ENCODE measurements at places on chromosomes 5 and 9.

DNA sequence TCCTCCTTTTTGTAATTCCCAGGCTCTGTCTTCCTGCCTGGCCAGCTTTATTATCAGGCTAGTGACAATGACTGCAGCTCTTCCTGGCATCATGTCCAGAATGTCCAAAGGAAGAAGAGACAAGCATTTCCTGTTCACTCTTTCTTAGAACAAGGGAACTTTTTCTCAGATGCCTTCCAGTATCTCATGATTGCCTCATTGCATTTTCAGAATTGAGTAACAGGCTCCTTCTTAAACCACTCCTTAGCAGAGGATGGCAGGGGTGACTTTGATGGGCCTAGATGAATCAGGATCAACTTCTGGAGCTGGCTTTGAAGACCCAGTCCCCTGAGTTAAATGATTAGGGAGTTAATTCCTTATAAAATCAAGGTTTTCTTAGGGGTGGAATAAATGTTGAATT is 92.9 kb upstream of the RASGRF2 start:
- no peak for DNase-seq

DNA sequence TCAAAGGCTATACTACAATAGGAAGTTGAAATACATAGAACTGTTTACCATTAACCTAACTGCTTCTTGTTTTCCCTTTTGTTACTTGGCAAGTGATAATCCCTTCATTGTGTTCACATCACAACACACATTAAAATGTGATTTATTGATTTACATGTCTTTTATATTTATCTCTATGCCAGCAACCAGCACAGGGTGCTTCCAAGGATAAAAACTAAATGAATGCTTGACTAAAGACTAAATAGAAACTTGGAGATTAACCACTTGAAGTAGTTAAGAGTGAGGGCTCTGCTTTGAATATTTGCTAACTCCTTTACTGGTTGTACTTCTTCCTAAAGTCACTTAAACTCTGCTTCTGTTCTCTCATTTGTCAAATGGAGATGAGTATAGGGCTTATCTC is 1730.6 kb downstream of the EFNA5 start:
- DNase-seq: no peak

DNA sequence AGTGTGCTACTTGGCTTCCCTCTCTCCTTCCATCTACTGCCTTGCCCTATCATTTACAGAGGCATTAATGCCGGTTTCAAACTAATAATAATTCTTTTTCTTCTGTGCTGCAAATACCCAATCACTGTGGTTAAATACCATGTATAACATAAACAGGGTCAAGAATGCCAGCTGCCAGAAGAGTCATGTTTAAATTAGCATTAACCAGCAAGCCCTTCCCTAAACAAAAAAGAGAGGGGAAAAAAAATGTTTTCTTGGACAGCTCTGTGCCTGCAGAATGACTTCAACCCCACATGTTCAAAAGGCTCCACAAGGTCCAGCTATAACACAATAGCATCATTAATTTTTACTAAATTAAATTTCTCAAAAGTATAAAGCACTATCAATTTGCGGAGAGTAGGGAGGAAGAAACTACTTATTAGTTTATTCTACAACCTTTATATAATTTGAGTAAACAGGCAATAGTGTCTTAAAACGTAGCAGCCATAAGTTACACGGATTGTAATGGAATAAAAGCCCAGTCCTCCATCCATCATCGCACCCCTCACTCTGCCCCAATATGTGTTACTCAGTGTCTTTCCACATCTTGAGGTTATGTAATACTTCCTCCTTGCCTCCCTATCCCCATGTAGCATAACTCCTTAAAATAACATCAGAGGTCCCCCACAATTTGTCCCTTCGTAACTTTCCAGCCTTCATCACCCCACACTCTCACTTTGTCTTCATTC is 3.9 kb downstream of the LPAR1 start:
- DNase-seq: no peak

GRCh38 chr5:37933576-37933975 is 93.7 kb upstream of the GDNF start:
- no peak for DNase-seq

DNA sequence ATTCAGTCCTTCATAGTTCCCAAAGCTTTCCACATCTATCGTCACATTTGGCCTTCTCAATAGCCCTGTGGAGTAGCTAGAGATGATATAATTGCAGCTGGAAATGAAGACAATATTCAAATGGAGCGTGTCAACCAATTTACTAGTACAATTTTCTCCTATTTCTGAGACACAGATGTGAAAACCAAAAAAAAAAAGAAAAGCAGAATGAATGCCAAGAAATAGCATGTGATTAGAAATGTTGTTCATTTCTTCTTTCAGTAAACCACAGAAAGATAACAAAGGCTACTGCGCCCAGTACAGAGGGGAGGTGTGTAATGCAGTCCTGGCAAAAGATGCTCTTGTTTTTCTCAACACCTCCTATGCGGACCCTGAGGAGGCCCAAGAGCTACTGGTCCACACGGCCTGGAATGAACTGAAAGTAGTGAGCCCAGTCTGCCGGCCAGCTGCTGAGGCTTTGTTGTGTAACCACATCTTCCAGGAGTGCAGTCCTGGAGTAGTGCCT is 99.0 kb downstream of the MUSK start:
- DNase-seq: peak; percentile 7

- no peak for DNase-seq
Measured at GRCh38 chr5:121251954-121252353, 599.7 kb upstream of the FTMT start.

DNA sequence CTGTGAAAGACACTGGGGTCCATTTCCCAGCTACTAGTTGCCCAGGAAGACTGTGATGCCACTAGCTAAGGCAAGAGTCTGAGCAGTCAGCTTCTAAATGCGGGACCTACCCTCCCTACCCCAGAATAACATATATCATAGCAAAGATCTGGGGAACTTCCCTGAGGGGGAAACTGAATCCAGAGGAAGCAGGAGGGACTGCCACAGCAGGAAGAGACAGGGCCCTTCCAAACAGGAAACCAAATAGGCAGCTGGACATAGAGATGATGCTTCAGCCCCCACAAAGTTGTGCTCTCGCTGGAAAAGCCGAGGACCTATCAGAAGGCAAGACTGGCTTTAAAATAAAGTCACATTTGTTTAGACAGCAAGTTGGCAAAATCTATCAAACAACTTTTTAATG is 51.1 kb downstream of the KLHL3 start:
- no peak for DNase-seq

- DNase-seq: no peak
Measured at GRCh38 chr5:97728920-97729319, 545.9 kb upstream of the RIOK2 start.

GRCh38 chr5:64971513-64971912 is 202.8 kb downstream of the CWC27 start:
- no peak for DNase-seq

DNA sequence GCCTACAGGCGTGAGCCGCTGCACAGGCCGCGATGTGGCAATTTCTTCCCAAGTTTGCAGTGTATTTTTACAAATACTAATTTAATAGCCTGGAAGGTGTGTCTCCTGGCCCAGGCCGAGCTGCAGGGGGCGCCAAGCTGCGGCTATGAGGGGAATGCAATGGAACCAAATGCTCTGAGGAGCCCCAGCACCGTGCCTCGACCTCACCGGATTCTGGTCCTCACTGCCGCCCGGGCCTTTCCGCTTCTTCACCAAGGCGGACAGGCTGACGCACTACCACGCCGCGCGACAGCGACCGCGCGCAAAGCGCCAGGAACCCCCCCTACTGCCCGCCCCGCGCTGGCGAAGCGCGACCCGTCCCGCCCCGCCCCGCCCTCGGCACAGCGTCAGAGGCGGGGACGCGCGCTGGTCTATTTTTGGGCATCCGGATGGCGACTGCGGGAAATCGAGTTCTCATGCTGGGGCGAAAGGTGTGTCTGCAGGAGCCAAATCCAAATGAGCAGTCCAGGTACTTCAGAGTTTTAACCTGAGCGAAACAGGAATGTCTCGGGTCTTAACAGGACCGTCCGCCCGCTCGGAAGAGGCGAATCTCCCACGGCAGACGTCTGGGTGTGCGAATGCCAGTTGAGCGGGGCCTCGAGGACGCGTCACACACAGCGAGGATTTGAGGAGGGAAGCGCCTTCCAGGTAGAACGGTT is 31.7 kb upstream of the PRXL2C start:
- peak; percentile 78 for DNase-seq

GRCh38 chr9:90070056-90070455 is 465.2 kb downstream of the GADD45G start:
- DNase-seq: no peak

- no peak for DNase-seq
Measured at GRCh38 chr5:115735108-115735998, 81.1 kb downstream of the CDO1 start.

GRCh38 chr5:82045554-82046275 is 73.9 kb downstream of the ATG10 start:
- DNase-seq: no peak

DNA sequence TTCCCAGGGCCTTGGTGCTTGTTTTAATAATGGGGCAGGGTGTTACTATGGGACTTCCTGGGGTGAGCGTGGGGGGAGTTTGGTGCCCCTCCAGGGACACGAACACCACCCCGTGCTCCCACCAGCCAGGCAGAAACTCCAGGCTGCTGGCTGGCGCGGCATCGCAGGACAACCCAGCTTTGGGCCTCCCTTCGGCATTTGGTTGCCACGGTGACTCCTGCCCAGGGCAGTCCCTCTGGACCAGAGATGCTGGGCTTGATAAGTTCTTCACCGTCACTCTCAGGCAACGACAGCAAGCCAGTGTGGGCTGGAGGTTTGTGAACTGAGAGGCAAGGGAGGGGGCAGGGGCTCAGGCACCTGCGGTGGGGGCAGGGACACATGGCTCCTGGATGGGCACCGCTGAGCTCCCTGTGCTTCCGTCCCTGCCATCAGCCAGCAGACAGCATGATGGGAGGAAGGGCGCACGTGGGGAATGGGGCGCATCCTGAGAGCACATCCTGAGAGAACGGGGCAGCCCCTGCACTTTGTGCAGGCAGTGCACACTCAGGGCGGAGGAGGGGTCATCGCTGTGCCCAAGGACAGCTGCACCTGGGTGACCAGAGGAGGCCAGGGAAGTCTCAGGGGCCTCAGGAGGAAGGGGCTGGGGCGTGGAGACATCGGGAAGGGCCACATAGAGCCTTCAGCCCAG is 116.4 kb downstream of the RXRA start:
- DNase-seq: no peak

GRCh38 chr5:122478741-122479442 is 166.9 kb downstream of the SNCAIP start:
- no peak for DNase-seq

DNA sequence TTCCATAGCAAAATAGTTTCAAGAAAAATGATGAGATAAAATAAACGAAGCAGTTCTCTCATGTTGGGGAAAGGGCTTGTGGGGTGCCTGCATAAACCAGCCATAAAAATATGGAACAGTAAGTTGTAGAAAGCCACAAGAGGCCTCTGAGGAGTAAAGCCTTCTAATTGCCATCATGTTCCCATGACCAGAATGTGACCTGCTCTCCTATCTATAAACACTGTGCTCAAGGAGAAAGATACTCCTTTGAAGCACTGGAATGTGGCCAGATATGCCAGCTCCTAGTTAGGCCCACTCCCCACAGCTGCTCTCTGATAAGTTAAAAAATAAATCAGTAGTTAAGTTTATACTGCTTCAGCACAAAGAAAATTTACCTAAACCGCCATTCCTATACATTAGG is 65.8 kb downstream of the SETX start:
- DNase-seq: no peak

GRCh38 chr5:128305341-128305740 is 221.8 kb downstream of the SLC12A2 start:
- no peak for DNase-seq

DNA sequence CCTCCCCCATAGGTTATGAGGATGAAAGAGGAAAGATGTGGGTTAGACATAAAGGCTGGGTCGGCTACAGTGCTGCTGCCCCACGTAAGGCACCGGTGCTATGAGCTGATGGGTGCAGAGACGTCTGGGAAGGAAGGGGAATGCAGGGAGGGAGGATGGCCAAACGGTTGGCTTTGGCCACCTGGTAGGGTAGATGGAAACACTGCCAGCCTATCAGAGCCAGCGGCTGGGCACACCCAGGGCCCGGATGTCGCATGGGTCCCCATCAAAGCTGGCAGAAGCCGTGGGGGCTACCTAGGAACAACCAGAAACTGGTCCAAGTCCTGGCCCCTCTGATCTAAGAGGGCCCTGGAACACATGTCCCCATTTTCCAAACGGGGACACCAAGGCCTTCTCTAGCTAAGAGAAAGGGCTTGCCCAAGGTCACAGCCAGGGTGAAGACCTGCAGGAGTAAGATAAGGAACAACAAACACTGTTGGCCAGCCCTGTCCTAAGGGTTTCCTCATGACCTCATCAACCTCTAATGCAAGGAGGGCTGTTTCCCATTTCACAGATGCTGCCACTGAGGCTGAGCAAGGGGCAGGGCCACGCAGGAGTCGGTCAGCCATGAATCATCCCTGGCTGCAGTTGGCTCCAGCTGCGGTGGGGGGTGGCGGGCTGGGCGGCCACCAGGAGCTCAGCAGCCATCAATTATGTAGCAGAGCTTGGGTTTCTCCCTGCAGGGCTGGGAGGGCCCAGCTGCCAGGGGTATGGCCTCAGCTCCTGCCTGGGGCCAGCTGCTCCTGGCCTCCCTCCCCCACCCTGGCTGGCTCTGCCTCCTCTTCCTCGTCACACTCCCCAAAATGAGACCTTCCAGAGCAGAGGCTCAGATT is 4.9 kb downstream of the SH3GLB2 start:
- DNase-seq: no peak

- DNase-seq: no peak
Measured at GRCh38 chr5:32711362-32711680, 200 bp downstream of the NPR3 start.

Data from common myeloid progenitor, CD34-positive (primary cell).